ENCODE measurements at places on chromosomes 6 and 20.
A peak's percentile ranks its signal among the peaks of the same experiment; 100 is the strongest.

DNA sequence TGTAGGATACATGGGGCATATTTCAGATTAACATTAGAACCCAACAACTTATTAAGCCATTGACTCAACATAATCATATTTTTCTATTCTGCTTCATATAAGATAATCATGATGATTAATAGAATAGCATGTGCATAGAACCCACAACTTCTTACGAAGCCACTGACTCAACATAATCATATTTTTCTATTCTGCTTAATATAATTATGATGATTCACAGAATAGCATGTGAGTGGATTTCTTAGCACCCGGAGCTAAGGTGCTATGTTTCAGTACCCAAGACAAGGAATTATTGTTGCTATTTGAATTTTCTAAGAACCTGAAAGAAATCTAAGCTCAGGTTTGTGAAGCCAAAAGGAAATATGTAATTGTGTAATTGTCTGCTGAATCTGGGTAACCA is 96.8 kb downstream of the TENT5A start:
- DNase-seq, result peak; percentile 2

DNA sequence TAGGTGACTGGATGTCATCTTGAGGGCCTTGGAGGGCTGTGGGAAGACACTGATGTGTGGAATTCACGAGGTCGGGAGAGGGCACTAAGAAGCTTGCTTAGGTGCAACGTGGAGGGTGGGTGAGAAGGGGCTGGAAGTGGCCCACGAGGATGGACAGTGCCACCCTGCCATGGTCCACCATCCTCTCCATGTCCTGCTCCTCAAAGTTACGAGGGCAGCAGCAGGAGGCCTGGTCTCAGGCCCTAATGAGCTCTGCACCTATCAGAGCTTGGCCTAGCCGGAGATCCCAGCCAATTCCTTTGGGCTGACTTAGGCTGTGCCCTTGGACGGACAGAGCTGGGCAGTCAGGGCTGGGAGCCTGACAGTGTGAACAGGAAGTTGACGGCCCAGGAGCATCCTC is 27.8 kb upstream of the SCRT2 start:
- no peak for DNase-seq

- no peak for DNase-seq
These were observed 5.0 kb downstream of the BCL2L1 start for GRCh38 chr20:31717478-31718201.

- peak; percentile 21 for DNase-seq
These were observed 99.1 kb downstream of the HIVEP2 start for GRCh38 chr6:142845624-142846458.

GRCh38 chr20:51804754-51805153 is 2.4 kb upstream of the SALL4 start:
- DNase-seq, result no peak

DNA sequence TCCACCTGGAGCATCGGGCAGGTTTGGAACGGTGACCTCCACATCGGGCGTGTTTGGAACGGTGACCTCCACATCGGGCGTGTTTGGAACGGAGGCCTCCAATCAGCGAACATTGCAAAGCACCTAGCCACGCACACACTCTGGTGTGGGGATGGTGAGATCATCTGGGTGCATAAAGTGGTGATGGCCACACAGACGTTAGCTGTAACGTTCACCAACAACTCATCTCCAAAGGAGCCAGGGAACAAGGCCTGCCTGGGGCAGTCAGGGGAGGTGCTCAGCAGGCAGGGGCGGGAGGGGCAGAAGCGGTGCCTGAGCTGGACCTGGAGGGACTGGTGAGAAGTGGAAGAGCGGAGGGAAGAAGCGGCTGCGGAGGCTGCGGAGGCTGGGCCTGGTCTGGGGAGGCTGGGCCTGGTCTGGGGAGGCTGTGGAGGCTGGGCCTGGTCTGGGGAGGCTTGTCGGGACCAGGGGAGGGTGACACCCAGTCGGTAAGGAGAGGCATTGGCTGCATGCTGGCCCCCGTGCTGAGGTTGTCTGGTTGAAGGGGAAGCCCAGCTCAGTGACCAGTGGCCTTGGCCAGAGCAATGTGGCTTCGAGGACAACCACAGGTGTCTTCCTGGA is 89.9 kb downstream of the PSMB1 start:
- no peak for DNase-seq

DNA sequence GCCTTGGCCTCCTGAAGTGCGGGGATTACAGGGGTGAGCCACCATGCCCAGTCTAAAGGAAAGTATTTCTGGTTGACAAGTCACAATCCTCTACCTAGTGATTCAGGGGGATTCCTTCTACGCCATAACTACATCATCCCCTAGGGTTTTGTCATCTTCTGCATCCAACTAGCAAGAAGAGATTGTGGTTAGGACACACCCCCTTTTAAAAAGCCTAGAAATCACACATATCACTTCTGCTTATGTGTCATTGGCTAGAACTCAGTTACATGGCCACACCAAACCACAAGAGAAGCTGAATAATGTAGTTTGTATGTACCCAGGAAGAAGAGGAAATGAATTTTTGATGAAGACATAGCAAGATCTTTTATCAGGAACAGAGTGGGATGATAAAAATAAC is 14.7 kb upstream of the CHD6 start:
- no peak for DNase-seq

- DNase-seq, result no peak
These were observed 33.4 kb downstream of the MTRES1 start for GRCh38 chr6:107061125-107062020.

DNA sequence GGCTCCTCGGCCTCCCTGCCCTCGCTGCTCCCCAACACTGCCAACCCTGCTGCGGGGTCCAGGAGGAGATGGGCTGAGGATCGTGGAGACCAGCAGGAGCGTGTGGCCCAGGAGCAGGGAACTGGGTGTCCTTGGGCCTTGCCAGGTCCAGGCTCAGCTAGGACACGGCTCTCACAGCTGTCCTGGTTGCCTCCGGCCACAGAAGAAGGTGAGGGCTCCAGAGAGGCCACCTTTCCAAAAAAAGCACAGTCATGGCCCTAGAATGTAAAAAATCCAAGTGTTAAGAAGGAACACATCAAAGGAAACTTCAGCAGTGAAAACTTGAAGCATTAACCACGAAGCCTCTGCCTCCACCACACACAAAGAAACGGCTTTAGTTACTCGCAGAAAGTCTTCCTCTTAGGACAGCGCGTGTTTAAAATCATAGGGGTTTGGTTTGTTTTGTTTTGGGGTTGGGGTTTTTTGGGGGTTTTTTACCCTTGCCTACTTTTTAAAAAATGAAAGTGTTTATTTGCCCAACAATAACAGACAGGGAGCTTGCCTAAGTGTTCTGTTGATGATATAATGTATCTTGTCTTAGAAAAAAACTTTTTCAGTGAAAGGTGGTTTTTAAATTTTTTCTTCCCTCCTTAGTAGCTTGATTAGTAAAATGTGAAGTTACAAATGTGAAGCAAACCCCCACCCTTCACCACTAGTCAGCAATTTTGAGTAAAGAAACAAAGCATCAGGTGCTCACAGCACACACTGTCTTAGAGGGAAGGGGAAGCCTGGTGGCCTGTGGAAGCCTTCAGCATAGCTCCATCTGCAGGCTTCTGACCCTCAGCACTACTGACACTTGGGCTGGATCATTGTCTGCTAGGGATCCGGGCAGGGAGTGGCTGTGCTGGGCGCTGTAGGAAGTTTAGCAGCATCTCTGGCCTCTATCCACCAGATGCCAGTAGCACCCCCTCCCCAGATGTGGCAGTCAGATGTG is 60.0 kb downstream of the PTPN1 start:
- DNase-seq, result no peak

DNA sequence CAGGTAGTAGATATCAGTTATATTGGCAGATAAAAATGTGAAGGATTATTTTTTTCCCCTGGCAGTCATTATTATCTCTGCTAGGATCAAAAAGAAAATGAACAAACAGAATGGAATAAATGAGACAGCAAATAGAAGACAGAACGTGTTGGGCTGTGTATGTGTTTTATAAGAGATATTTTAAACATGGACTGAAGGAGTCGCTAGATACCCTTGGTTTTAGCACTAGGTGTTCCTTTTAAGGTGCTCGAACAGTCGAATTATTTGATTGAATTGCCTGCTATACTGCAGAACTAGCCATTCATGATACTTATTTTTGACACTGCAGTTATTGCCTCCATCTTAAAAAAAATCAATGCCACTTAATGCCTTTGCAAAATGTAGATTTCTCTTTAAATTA is 3.7 kb downstream of the GRIK2 start:
- no peak for DNase-seq

GRCh38 chr6:140077827-140078560 is 703.5 kb upstream of the CITED2 start:
- DNase-seq, result no peak

DNA sequence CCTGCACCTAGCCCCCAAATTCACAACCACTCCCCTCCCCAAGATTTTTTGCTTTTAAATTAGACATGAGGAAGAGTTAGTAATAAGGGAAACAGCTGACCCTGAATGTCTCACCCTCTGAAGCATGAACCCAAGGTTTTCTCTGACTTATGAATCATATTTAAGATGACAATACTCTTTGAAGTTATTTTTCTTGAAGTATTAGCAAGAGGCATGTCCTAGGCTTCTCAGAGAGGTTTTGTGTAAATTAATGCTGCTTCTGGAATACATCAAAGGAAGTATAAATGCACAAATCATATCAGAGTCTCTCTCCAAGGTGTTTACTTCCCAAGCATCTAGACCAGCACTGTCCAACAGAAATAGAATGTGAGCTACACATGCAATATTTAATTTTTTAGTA is 408.1 kb upstream of the MARCKS start:
- no peak for DNase-seq

- no peak for DNase-seq
These were observed 749.5 kb downstream of the KIF16B start for GRCh38 chr20:15823718-15824117.

- no peak for DNase-seq
These were observed 70.9 kb downstream of the BMP7 start for GRCh38 chr20:57195469-57196100.

DNA sequence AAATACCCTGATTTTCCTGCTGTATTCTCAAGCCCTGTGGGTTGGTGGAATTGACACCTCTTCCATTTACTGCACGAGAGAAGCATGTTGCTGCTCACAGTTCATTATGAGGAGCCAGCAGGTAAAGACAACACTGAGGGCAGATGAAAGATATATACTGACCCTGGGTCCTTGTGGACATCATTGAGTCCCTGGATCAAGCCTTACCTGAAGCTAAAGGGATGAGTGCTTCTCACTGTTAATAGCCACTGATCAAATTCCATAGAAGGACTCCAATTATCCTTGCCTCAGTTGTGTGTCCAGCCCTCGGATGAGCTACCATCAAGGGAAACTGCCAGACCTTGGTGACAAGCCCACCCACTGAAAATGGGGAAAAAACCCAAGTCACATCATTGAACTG is 7.7 kb upstream of the SIGLEC1 start:
- no peak for DNase-seq

GRCh38 chr6:34938268-34938667 is 49.2 kb downstream of the ANKS1A start:
- DNase-seq, result no peak

- DNase-seq, result no peak
These were observed at the start of gene KCNK17 for GRCh38 chr6:39314273-39314795. TSS of gene KCNK17 (minus strand) at chr6:39314419. CDS start at chr6:39314320, 99 bp downstream.

GRCh38 chr20:50753152-50753551 is 21.8 kb downstream of the PARD6B start:
- DNase-seq, result no peak

- DNase-seq, result no peak
These were observed 165.7 kb upstream of the AFDN start for GRCh38 chr6:167660944-167661551.

GRCh38 chr20:47125508-47125757 is 230.8 kb downstream of the EYA2 start:
- DNase-seq, result no peak

GRCh38 chr6:152502421-152503188 is 134.6 kb downstream of the SYNE1 start:
- DNase-seq, result no peak

GRCh38 chr20:48267860-48268633 is 482.8 kb upstream of the SULF2 start:
- no peak for DNase-seq

DNA sequence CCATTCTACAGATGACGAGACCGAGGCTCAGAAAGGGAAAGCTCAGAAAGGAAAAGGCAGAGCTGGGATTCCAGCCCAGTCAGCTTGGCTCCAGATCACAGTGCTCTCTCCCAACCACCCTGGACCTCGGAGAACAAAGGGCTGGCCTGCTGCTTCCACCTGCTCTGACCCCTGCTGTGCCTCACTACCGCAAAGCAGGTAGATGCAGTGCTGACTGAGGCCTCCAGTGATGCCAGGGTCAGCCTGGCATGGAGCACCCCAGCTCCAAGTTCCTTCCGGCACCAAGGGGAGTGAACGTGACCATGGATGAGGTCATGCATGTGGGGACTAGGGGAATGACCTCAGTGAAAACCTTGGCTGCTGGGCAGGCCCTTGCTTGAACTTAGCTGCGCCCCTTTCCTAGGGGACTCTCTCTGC is 20.7 kb upstream of the TLDC2 start:
- no peak for DNase-seq

All from hepatic stellate cell (primary cell).